Brain pericyte (primary cell): ENCODE measurements at places on chromosomes 16 and 17.

GRCh38 chr17:5481451-5481850 is 4.5 kb downstream of the DERL2 start:
- no peak for DNase-seq

GRCh38 chr16:88606148-88606757 is 32.1 kb upstream of the IL17C start:
- DNase-seq, result no peak

GRCh38 chr17:67247416-67247900 is 2.5 kb upstream of the HELZ start:
- no peak for DNase-seq

- no peak for DNase-seq
Observed at GRCh38 chr16:27281243-27281642, 12.7 kb upstream of the NSMCE1 start.

DNA sequence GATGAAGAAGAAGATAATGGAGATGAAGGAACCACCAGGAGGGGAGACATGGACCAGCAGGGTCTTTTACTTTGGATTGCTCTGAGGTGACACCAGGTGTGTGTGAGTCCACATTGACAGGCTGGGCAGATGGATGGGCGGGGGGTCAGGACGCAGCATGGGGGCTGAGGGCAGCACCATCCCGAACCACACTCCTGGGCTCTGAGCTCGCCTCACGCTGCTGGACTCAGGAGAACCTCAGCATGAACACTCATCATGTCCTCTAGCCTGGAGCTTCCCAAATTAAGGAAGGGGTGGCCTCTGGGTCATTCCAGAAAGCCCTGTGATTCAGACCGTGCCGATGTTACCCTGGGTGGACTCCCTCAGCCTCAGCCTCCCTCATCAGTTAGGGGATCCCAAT is 50.4 kb upstream of the MAP3K14 start:
- no peak for DNase-seq

GRCh38 chr17:68329331-68329730 is 38.0 kb downstream of the ARSG start:
- no peak for DNase-seq

- DNase-seq, result no peak
Observed at GRCh38 chr17:1039511-1040215, 42.7 kb downstream of the TIMM22 start.

DNA sequence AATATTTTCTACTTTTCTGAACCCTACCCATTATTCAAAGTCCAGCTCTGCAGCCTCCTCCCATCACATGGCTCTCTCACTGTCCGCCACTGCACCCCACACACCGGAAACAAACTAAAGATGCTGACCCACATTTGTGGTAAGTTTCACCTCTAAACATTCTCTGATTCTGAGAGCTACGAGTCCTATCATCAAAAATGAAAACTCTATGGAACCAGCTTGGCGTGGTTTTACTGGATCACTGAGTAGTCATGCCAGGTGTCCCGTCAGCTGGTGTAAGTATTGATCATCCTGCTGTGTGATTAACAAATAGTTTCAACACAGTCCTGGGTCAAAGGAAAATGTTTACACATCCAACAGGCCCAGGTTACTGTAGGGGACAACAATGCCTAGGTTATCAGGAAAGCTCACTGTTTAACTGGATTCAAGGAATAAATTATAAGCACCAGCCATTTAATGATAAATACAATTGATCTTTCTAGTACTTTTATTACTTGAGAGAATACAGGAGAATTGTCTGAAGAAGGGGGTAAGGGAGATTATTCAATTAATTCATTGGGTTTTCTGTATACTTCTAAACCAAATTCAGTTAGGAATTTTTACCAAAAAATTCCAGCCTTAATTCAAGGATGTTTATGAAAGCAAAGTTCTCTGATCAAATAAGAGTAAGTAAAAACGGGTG is 33.9 kb downstream of the CYTH1 start:
- DNase-seq, result no peak

- no peak for DNase-seq
Observed at GRCh38 chr17:19706791-19707727, 9.3 kb downstream of the SLC47A2 start.

GRCh38 chr16:59044616-59045015 is 310.5 kb upstream of the GOT2 start:
- DNase-seq, result no peak

DNA sequence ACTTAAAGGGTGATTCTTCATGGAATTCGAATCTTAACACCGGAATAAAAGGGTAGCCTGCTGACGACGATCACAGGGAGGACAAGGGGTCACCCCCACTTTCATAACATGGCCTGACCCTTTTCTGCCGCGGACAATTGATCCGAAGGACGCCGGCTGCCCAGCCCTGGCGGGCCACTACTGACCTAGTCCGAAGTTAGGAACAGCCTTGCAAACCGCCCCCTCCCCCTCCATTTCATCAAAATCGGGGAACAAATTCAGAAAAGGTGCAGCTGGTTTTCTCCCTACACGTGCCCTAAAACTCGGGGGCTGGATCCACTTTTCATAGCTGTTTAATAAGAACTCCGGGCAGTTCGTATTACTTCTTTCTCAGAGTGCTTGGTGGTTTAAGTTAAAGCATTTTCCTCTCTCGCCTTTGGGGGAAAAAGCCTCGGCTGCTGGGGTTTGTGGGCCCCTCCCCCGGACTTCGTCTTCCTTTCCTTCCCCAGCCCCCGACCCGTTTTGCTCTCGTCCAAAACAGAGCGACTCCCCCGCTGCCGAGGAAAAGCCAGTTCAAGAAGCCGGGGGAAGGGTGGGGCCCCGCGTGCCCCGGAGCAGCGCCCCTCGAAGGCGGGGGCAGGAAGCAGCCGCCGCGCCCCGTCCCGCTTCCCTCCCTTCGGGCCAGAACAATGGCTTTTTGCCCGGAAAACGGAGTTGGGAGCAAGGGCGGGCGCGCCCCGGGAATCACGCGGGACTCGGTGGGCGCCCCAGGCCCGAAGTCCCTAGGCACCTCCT is 641 bp upstream of the CBX2 start:
- DNase-seq, result no peak

GRCh38 chr17:79956853-79957252 is 78.8 kb downstream of the TBC1D16 start:
- no peak for DNase-seq

GRCh38 chr16:30665155-30665829 is 7.1 kb downstream of the FBRS start:
- DNase-seq, result no peak
